ENCODE measurements at places on chromosomes 12 and 14.

DNA sequence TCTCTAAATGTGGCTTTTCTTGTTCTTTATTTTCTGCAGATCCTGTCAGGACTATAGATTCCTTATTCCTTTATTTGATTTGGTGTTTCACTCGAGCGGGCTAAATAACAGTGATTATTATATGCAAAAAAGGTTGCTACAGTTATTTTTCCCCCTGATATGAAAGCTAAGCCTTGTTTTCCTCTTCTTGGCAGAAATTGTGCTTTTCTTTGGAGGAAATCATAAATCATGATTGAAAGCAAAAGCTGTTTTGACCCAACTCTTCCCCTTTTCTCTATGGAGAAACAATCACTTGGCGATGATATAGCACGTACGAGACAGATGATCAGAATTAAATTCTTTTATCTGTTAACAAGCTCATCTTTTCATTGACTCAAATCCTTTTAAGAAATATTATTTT, 31.4 kb downstream of the PPFIBP1 start:
- DNase-seq: no peak

DNA sequence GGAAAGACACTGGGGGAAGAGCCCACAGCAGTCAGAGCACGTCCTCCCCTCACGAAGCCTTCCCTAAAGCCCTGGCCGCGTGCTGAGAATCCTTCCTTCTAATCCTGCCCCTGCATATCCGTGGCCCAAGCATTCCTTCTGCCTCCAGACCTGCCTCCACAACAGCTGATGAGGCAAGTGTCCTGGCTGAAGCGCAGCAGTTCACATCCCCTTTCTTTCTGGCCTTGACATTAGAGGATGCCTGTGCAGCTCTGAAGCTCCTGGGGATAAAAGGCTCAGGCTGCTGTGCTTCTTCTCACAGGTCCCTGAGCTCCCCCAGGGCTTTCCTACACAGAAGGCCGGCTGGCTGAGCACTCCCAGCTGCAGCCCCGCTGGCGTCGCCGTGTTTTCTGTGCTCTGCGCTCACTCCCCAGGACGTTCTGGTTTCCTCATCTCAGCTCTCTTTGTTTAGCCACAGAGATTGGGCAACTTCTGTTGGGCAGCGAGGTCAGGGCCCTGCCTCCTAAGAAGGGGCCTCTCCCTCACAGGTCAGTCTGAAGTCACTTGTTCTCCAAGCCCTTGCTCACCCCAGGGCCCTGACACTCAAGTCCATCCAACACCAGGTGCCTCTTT, 45.8 kb downstream of the NINJ2 start:
- peak; percentile 51 for DNase-seq

DNA sequence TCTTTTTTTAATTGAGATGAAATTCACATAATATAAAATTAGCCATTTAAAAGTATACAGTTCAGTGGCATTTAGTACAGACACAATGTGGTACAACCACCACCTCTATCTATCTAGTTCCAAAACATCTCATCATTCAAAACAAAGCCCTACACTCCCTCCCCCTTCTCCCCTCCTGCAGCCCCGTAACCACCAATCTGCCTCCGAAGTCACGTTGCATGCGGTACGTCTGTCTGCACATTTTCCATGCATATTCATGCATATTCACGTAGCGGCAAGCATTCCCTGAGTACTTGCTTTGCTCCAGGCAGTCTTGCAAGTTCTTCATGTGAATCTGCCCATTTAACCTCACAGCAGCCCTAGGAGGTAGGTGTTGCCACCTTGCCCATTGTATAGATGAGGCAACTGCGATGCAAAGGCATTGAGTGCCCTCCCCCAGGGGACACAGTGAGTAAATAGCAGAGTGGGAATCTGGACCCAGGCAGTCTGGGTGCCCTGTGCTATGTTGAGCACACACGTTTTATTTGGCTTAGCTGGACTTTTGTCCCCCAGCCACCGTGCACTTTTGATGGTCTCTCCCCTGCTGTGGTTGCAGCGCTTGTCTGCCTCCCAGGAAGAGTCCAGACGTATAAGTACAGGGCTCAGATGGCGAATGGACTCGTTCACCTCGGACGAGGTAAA, 43.4 kb downstream of the RIN3 start:
- no peak for DNase-seq

GRCh38 chr12:67669934-67670631, 21.5 kb downstream of the DYRK2 start:
- no peak for DNase-seq

DNA sequence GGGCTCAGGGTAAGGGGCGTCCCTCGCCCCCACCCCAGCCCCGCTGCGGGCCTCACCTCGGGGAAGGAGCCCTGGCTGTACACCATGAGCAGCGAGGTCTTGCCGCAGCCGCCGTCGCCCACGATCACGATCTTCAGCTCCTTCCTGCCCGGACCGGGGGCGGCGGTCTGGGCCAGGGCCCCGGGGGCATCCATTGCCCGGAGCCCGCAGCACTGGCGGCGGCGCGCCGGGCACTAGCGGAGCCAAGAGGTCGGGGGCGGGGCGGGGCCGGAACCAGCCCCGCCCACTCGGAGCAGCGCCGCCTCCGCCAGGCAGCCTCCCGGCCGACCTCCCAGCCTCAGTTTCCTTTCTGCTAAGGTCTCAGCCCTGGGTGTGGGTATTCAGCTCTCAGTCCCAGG, at the start of gene RHOF:
Gene RHOF, minus strand, starts transcription at position 249 of the 398 bp plus-strand sequence. Its CDS starts 55 bp downstream, at position 194.
- no peak for DNase-seq

- DNase-seq: no peak
These were observed 21.6 kb upstream of the GPR132 start for GRCh38 chr14:105086833-105087307.

- no peak for DNase-seq
These were observed 106.9 kb downstream of the STXBP6 start for GRCh38 chr14:24943024-24943423.

GRCh38 chr12:48008950-48009349, 4.7 kb upstream of the COL2A1 start:
- DNase-seq: no peak

- DNase-seq: no peak
These were observed 1.8 kb upstream of the MIS18BP1 start for GRCh38 chr14:45254771-45255170.

- DNase-seq: peak; percentile 59
These were observed 59.5 kb downstream of the ETNK1 start for GRCh38 chr12:22684140-22685118.

- no peak for DNase-seq
These were observed 11.6 kb upstream of the KIF26A start for GRCh38 chr14:104126753-104127152.

GRCh38 chr12:32549675-32550079, 129.4 kb upstream of the DNM1L start:
- peak; percentile 65 for DNase-seq

DNA sequence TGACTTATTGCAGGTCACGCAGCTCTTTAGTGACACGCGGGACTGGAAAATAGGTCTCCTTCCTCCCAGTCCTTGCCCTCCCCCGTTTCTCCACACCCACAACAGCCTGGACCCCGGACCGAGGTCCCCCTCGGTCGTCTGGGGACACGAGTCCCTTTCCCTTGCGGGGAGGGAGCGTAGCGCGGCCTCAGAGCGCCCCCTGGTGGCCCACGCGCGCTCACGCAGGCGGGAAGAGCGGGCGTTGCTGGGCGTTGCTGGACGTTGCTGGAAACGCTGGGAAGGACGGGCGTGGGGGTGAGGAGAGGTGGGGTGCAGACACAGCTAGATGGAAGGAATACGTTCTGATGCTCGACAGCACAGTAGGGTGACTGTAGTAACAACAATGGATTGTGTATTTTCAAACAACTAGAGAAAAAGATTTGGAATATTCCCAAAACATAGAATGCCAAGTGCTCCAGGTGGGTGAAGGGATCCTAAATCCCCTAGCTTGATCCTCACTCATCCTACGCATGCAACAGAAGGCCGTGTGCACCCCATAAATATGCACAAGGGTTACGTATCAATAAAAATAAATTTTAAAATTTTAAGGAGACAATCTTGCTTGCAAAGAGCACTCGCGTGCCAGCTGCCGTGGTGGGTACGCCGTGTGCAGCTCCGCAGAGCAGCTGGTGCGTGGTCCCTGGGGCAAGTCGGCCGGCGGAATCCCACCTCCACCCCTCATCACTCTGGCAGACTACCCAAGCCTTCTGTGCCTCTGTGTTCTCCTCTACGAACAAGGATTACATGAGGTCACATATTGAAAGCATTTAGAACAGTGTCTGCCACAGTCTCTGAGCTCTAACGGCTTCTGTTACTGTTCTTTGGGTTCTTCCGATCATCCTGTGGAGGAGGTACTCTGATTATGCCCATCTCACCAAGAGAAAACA, 87.4 kb downstream of the B4GALNT3 start:
- DNase-seq: peak; percentile 43

- DNase-seq: no peak
These were observed 3.8 kb downstream of the ACSS3 start for GRCh38 chr12:81081726-81082125.

DNA sequence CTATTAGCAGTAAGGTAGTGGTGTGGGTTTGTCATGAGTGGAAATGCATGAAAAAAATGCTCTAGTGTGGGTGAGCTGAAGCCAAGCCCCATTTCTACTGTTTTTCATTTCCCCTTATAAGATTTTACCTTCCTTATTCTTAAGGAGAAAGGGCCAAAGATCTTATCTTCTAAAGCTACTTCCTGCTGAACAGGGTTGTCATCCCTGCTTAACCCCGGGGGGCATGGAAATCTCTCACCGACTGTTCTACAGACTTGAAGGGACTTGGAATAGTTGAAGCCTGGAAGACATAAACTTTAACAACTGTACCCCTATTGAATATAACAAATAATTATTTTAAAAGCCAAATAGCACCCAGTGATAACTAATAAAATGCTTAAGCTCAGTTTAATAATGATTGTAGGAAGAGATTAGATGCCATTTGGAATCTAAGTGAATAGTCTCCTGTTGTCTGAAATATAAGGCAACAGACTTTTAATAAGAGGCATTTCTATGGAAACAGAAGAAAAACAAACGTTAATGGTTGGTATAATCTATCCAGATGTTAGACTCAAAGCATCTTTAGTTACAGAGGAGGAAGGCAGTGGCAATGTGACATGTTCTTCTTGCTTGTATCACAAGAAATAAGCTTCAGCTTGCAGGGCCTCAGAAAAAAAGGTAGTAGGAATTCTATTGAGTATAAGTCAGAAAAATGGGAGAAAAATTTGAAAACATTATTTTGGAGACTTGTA, 1.8 kb upstream of the GMFB start:
- DNase-seq: no peak

DNA sequence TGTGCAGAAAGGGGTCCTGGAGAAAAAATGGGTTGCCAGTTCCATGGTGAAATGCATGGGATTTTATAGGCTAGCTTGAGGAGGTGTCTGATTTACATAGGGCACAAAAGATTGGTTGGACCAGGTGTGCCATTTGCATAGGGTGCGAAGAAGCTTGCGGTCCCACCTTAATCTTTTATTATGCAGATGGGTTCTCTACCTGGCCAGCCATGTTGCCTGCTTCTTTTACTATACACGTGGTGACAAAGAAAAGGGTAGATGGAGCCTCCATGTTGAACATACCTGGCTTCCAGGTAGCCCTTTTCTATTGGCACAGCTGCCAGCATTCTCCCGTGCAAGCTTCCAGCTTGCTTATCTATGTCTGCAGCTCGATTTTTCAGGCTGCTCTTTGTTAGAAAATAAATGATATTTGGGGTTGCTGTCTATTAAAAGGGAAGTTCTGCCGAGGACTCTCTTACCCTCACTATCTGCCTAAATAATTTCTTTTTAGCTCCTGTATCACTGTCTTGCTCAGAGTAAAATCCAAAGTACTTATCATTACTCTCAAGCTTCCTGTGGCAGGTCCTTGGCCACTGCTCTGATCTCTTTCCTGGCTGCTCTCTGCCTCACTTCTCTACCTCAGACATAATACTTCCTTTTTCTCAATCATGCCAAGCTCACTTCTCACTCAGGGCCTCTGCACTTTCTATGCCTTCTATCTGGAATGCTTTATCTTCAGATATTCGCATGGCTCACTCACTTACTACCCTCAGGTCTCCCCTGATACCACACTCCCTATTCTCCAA, 216.0 kb upstream of the DAAM1 start:
- DNase-seq: no peak

DNA sequence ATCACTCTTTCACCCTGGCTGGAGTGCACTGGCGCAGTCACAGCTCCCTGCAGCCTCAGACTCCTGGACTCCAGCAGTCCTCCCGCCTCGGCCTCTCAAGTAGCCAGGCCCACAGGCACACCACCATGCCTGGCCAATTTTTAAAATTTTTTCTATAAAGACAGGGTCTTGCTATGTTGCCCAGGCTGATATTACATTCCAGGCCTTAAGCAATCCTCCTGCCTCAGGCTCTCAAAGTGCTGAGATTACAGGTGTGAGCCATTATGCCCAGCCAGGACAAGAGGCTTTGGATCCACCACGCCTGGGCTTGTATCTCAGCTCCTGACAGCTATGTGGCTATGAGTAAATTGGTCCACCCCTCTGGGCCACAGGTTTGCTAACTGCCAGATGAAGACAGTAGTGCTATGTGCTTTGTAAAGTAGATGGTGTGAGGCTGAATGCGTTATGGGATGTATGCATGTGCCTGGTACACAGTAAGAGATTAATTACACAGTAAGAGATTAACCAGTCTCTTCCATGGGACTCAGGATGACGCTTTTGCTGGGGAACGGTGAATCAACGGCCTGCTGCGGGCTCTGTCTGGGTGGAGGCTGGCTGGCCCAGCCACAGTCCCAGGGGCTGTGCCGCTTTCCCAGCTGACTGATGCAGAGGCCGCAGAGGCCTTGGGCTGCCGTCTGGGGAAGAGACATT, 53.3 kb upstream of the NCOR2 start:
- no peak for DNase-seq

DNA sequence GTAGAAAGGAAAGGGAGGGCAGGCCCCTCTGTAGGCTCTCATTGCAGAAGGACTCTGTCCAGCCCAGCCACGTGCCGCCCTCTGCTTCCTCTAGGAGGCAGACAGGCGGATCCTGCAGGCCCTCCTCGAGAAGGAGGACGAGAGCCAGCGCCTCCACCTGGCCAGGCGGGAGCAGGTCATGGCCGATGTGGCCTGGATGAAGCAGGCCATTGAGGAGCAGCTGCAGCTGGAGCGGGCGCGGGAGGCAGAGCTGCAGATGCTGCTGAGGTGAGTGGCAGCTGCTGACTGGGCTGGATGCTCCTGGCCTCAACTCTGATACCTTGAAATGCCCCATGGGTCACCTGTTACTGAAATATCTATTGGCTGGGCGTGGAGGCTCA, 10.9 kb downstream of the TCHP start:
- no peak for DNase-seq

DNA sequence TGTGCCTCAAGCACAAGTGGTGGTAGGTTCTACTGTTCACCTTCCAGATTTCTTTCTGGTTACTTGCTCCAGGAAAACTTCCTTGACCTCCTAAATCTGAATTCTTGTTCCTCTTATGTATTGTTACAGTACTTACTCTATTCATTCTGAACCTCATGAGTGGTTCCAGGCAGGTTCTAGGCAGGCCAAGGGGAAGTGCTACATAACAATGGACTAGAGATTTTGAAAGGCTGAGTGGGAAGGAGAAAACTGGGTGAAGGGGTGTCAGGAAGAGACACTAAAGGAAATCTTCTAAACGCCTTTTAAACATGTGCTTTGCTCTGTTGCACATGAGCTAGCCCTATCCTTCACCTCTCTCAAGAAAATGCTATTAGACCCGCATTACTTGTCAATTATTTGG, 1.6 kb downstream of the YARS2 start:
- no peak for DNase-seq

Data from globus pallidus (tissue), 1 donor.